Muscle of arm (tissue), 14 donors: ENCODE measurements at places on chromosomes 5 and 9. TPM values are rescaled to one million over a fixed set of nuclear protein-coding genes. Genes with fewer than 3 reads are reported as not detected.

The TMC1 gene
- polyA plus RNA-seq = 1.6 TPM

The PCA3 gene
- 1.1 TPM for polyA plus RNA-seq

The PPIC gene
- polyA plus RNA-seq = 46.6 TPM

The RNF20 gene
- polyA plus RNA-seq = 39.9 TPM

The EQTN gene
- polyA plus RNA-seq = not detected
